Stimulated activated CD4-positive, alpha-beta T cell treated with anti-CD3 and anti-CD28 coated beads, Interleukin-12 subunit alpha, Interleukin-12 subunit beta, amount 100 ng/mL, for 24 hours (primary cell): ENCODE measurements at places on chromosomes 1 and 21.
A peak's percentile ranks its signal among the peaks of the same experiment; 100 is the strongest.

GRCh38 chr1:95197616-95198252, 36.3 kb upstream of the RWDD3 start:
- no peak for DNase-seq

DNA sequence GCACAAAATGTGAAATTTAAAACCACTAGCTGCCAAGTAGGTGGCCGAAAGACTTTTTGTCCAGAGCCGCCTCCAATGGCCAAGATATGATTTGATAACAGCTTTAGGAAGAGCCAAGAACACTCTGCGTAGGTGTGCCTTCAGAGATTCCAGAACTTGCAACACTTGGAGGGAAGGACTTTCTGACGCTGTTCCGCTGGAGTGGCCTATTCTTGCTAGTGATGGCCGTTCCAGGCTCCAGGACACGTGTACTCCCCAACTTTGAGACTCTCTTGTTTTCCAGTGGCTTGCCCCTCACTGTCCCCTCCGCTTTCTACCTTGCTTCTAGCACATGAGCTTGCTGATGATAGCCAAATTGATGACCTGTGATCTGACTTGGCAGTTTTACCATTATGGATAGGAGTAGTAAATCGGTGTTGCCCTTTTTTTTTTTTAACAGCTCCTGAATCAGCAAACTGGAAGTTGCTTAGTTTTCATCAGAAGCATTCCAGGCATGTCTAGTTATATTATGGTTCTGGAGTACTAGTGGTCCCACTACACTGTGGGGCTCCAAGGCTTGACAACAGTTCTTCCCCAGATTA, 1.0 kb downstream of the PRDX6 start:
- DNase-seq, result no peak

DNA sequence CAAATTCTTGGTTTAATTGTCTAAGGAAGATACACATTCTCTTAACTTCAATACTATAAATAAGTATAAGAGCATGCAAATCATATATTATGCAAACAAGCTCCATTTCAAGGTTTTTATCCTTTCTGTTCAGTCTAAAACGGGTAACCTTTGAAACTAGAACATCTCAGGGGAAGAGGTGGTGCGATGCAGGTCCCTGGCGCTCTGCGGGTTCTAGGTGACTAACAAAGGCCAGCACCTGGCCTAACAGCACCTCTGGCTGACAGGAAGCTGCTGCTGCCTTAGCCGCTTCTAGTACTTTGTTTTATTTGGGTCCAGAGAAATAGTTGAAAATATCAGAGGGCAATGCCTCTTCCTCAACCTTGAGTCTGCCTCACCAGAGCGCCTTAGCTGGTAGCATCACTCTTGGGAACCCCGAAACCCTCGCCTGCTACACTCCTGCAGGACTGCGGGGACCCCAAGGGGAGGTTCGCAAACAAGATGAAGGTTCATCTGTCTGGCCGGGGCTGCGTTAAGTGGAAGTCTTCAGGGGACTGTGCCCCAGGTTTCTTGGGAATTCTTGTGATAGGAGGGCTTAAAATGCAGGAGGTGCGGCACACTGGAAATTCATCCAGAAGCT, 45.5 kb downstream of the PRDM15 start:
- DNase-seq, result no peak

DNA sequence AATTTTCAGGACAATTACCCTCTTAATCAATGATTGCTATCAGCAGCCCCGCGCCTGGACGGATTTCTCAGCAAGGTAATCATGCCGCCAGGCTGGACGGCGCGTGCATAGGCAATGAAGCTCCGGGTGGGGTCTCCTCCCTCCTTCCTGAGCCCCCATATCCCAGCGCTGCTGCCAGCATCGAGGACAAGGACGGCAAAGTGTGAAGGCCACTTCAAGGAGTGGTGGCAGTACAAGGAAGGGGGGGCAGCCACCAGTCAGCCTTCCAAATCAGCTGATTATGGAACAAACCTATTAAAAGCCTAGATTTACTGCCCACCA, 51.1 kb downstream of the DMAP1 start:
- no peak for DNase-seq

GRCh38 chr1:234893725-234894630, 234.7 kb downstream of the TOMM20 start:
- no peak for DNase-seq

DNA sequence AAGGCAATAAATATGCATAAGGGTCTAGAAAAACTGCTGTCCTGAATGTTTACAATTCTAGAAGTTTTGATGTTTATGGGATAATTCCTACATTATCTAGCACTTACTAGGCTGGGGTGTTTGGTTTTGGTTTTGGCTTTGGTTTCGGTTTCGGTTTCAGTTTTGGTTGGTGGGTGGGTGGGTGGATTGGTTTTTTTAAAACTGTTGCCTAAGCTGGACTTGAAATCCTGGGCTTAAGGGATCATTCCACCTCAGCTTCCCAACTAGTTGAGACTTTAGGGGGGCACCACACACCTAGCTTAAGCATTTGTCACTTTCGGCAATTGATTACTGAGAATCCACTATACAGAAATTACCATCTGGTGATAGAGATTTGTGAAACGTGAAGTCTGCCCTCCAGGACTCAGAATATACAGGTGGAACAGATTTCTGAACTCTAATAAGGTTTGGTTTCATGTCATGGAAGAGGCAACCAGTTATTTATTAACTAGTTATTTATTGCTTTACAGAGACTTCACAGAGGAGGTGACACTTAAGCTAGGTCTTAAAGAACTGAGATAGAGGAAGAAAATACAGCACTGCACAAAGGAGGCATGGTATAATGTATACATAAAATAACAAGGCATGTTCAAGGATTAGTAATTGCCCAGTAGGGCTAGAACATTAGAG, 69.6 kb downstream of the PIK3R3 start:
- DNase-seq, result no peak

GRCh38 chr1:47659146-47659545, 221.3 kb downstream of the FOXD2 start:
- no peak for DNase-seq

DNA sequence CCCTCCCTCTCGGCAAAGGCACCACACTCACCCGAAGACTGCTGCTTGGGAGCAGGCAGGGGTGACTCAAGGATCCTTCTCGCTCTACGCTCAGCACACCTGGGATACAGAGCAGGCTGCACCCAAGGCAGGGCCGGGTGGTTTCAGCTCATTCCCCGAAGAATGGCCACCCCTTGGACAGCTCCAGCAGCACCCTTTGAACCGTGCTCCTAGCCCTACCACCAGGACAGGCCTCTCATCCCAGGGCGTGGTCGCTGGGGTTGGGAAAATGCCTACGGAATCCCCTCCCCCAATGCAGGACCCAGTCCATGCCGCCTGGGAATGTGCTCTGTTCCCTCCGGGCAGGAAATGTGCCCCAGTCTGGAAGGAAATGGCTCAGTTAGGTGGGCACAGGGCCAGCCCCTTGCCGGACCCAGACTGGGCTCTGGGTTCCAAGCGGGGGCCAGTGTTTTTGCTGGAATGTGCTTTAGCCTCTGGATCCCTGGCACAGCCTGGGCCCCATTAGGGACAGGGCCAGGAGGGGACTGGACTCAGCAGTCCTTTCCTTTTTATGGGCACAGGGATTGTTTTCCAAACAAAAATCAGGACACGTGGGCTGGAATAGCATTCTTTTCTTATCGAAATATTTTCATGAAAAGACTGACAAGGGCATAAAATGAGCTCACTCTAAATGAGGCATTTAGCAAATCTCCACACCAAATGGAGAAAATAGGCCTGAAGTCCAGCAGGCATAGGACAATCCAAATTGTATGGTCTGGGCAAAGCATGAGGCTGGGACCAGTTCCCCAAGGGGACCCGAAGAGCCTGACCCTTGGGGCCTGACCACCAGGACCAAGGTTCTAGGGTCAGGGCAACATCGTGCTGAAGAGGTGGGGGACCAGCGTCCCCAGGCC, 7.3 kb downstream of the TMEM82 start:
- no peak for DNase-seq

- no peak for DNase-seq
Measured at GRCh38 chr1:162283657-162284056, 93.0 kb downstream of the SPATA46 start.

GRCh38 chr1:6582370-6582769, 2.6 kb downstream of the ZBTB48 start:
- DNase-seq, result no peak

- no peak for DNase-seq
Measured at GRCh38 chr1:201516511-201517127, 9.7 kb upstream of the CSRP1 start.

DNA sequence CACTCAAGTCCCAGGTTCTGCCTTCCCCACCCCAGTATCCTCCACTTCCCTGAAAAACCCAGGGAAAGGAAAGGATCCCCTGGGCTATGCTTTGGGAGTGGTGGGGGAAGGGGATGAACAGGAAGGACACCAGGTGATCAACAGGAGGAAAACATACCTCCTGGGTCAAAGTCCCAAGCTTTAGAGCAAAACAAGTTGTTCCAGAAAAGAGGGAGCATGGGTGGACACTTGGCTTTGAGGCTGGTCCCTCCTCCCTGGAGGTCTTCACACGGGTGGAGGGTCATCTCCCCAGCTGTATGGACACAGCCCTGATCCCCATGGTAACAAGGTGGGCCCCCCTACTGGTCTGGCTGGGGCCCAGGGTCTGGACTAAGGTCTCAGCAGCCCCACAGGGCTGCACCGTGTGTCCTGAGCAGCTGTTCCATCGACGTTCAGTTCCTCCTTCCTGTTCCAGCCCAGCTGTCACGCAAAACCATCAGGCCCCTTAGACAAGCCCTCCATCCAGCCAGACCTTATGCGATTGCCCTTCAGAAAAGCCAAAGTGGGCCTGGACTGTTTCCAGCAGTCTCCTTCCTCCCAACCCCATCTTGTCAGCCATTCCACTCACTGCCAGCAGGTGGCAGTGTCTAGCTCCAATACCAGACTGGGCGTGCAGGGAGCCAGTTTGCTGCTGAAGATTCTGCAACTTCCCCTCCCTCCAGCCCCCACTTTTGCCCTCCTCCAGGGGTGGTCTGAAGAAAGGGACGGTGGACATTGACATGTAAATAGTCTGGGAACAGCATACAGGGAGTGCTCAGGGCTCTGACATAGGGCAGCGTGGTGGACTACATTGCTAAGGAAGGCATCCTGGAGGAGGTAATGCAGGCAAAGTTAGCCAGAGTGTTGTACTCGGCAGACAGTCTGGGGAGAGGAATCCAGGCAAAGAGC, 2.9 kb upstream of the PDZK1IP1 start:
- peak; percentile 55 for DNase-seq

- DNase-seq, result no peak
Measured at GRCh38 chr21:27024301-27024700, 57.4 kb upstream of the ADAMTS5 start.

- DNase-seq, result no peak
Measured at GRCh38 chr21:34536820-34537219, 24.8 kb upstream of the KCNE1 start.

DNA sequence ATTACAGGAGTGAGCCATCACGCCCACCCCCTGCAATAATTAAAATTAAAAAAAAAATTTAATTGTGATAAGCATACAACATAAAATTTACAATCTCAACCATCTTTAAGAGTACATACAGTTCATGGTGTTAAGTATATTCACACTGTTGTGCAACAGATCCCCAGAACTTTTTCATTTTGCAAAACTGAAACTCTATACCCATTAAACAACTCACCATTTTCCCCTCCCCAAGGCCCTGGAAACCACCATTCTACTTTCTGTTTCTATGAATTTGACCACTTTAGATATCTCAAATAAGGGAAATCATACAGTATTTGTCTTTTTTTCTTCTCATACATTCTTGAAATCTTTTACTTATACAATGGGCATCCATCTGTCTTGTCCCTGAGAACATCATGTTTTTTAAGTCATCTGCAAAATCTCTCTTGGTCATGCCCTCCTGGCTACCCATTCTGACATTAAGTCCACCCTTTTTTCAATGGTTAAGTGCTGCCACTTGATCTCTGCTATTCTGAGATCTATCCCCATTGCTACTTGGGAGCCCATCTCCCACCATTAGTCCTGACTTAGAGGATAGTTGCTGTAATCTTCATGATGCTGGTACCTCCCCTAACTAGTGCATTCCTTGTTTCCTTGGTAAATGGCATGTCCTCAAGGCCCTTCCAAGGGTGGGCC, 39.4 kb upstream of the ZFYVE9 start:
- DNase-seq, result no peak

- no peak for DNase-seq
Measured at GRCh38 chr21:31282095-31282709, 61.9 kb downstream of the TIAM1 start.

- DNase-seq, result no peak
Measured at GRCh38 chr1:208681878-208682663, 437.9 kb upstream of the PLXNA2 start.

DNA sequence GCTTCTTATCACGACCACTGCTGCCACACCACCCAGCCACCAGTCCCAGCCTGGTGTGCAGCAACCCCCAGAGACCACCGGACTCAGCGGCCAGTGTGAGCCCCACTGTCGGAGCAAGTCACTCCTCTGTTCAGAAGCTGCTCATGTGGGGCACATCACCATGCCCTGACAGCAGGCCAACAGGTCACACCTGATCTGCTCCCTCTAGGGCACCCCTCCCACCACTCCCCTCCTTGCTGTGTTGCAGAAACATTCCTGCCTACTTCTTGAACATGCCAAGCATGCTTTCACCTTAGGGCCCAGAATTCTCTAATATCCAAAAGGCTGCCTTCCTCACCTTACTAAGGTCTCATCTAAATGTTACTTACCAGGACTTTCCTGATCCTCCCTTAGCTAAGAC, 146.5 kb downstream of the SLC45A1 start:
- no peak for DNase-seq

GRCh38 chr1:178644308-178645120, 80.5 kb upstream of the RALGPS2 start:
- no peak for DNase-seq

DNA sequence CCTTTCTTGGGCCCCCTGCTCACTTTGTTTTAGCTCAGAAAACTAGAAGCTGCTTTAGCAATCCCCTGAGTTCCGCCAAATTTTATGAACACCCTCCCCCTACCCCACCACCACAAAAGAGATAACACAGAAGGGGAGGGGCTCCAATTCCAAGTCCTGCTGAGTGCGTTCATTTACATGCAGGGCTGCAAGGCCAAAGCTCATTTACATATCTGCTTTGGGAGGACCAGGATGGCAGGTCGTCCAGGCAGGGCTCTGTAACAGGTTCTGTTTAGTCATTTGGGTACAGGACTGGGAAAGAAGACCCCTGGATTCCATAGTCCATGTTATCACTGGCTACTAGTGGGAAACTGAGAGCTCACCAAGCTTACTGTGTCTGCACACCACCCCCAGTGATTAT, 35.9 kb upstream of the KIF21B start:
- DNase-seq, result no peak
